ENCODE measurements at places on chromosomes 1 and 21. TPM values are rescaled to one million over a fixed set of nuclear protein-coding genes. Genes with fewer than 3 reads are reported as not detected.
A peak's percentile ranks its signal among the peaks of the same experiment; 100 is the strongest.

- H3K4me3 ChIP-seq = no peak overlapping the region
- peak overlapping the region; percentile 52 for H3K27ac ChIP-seq
- DNase-seq = no peak
- H3K36me3 ChIP-seq = no peaks in the 10 kb centered on the region
These were observed 5.1 kb upstream of the GJA4 start for GRCh38 chr1:34787461-34788420.

DNA sequence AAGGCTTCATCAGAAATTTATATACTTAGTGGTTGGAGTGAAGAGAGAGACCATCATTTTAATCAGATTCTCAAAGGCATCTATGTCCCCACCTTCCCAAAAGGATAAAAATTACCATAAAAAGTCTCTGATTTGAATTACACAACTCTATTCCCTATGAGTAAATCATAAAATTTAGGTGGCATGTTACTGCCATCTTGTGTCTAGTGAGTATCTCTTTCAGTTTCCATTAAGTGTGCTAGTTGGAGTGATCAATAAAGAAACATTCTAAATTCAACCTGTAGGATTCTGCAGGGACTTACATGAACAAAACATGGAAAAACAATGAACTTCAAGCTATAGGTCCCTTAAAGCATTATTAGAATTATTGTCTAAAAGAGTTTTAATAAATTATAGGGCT, 655.4 kb downstream of the LTN1 start:
- DNase-seq = no peak
- H3K4me1 ChIP-seq = peaks cover 20% of the 10 kb centered on the region
- no peaks in the 10 kb centered on the region for H3K36me3 ChIP-seq
- H3K27me3 ChIP-seq = no peaks in the 10 kb centered on the region
- H3K4me3 ChIP-seq = no peak overlapping the region

DNA sequence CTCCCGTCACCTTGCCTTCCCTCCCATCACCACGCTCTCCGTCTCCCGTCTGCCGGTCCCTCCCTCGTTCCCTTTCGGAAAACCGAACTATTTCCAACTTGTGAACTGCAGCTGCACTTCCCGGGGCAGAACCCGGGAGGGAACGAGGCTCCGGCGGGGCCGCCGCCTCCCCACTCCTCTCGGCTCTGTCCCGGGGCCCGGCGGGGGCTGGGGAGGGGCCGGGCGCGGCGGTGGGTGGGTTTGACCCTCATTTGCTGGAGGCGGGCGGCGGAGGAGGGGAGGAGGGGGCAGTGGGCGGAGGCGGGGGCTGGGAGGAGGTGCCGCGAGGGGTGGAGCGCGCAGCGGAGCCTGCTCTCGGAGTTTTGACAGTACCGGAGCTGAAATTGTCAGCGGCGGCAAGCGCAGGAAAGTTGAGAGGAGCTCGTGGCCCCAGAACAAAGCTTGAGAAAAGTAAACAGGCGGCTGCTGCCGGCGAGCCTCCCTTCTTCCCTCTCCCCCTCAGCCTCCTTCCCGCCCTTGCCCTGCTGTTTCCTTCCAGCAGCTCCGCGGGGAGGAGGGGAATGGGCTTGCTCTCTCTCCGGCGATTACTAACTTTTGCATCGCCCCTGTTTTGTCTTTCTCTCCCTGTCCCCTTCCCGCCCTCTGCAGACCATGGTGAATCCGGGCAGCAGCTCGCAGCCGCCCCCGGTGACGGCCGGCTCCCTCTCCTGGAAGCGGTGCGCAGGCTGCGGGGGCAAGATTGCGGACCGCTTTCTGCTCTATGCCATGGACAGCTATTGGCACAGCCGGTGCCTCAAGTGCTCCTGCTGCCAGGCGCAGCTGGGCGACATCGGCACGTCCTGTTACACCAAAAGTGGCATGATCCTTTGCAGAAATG, 2.9 kb downstream of the LMO4 start:
- DNase-seq = peak; percentile 79
- peaks cover 6% of the 10 kb centered on the region for H3K4me1 ChIP-seq
- H3K36me3 ChIP-seq = no peaks in the 10 kb centered on the region
- peak overlapping the region; percentile 79 for H3K4me3 ChIP-seq
- H3K27ac ChIP-seq = peak overlapping the region; percentile 99

- no peak overlapping the region for H3K27ac ChIP-seq
- H3K27me3 ChIP-seq = no peaks in the 10 kb centered on the region
- no peak for DNase-seq
- no peak overlapping the region for H3K4me3 ChIP-seq
- no peaks in the 10 kb centered on the region for H3K4me1 ChIP-seq
- no peaks in the 10 kb centered on the region for H3K36me3 ChIP-seq
These were observed 274.4 kb downstream of the RPS6KC1 start for GRCh38 chr1:213325482-213325881.

GRCh38 chr1:107318932-107319331, 178.1 kb downstream of the NTNG1 start:
- H3K27ac ChIP-seq = no peak overlapping the region
- H3K4me1 ChIP-seq = no peaks in the 10 kb centered on the region
- H3K36me3 ChIP-seq = no peaks in the 10 kb centered on the region
- no peaks in the 10 kb centered on the region for H3K27me3 ChIP-seq

Gene COG2
- 26.7 TPM for total RNA-seq

Gene MT1HL1
- not detected for total RNA-seq

Gene SAMD11
- total RNA-seq = 40.7 TPM
